ENCODE measurements at places on chromosomes 1 and 21.

DNA sequence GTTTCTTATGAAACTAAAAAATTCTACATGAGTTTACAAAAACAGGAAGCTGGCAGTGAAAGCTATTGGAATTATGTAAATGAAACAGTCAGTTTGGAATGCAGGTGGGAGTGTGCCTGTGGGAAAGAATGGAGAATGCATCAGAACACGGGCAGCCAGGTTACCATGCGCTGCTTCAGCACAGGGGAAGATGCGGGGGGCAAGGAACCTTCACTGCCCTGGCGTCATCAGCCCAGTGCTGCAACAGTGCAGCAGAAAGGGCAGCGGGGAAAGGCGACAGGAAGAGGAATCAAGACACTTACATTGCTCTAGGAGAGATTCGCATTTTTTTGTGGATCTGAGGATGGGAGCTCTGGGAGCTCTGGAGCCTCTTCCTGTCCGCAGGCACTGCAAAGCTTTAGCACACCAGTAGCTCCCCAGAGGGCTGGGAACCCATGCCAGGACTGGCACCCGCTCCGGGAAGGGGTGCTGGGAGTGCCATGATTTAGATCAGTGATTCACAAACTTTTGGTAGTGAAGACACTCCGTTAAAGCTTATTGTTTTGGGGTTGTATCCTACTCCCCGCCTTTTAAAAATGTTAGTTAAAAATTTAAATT lies 64.1 kb upstream of the WDR26 start:
- no peak for DNase-seq

DNA sequence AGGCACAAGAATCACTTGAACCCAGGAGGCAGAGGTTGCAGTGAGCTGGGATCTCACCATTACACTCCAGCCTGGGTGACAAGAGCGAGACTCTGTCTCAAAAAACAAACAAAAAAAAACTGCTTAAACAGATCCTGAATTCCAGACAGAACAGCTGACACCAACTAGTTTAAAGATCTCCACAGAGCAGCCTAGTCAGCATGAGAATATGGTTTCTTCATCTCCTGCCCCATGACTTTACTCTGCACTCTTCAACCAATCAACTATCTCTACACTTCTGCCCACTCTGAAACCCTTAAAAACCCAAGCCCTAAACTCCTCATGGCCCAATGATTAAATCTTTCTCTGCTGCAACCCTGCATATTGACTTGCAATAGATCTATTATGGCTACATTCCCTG lies 7.5 kb upstream of the PRRC2C start:
- no peak for DNase-seq

DNA sequence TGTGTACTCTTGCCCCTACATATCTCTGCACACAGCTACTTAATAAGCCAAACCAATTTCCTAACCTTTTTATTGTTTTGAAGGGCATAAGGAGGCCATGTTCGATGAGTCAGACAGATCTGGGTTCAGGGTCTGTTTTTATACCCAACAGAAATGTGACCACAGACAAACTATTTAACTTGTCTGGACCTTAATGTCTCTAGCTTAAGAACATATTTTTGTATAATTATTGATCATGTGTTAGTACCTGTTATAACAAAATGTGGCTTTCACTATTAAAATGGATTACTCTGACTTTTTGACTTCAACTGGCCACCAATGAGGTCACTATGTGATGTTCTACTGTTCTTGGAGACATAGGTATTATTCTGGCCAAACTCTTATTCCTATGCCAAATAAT lies 507.8 kb upstream of the USP24 start:
- no peak for DNase-seq

DNA sequence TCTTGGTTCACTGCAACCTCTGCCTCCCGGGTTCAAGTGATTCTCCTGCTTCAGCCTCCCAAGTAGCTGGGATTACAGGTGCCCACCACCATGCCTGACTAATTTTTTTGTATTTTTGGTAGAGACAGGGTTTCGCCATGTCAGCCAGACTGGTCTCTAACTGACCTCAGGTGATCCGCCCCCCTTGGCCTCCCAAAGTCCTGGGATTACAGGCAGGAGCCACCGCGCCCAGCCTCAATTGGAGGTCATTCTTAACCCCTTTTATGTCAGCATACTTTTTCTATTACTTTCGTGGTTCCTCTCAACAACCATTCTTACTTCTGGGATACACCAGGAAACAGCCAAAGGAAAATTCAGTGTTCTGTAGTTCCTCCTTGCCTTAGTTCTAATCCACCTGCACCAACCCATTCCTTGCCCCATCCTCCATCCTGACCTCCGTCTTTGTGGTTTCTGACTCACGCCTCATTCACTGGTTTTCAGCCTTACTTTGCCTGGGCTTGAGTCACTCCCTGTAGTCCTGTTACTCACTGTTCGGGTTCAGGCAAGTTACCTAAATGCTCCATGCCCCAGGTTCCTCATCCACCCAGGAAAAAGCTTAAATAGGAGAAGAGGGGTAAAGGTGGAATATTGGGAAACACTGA lies 12.9 kb upstream of the BCL10 start:
- peak; percentile 41 for DNase-seq

DNA sequence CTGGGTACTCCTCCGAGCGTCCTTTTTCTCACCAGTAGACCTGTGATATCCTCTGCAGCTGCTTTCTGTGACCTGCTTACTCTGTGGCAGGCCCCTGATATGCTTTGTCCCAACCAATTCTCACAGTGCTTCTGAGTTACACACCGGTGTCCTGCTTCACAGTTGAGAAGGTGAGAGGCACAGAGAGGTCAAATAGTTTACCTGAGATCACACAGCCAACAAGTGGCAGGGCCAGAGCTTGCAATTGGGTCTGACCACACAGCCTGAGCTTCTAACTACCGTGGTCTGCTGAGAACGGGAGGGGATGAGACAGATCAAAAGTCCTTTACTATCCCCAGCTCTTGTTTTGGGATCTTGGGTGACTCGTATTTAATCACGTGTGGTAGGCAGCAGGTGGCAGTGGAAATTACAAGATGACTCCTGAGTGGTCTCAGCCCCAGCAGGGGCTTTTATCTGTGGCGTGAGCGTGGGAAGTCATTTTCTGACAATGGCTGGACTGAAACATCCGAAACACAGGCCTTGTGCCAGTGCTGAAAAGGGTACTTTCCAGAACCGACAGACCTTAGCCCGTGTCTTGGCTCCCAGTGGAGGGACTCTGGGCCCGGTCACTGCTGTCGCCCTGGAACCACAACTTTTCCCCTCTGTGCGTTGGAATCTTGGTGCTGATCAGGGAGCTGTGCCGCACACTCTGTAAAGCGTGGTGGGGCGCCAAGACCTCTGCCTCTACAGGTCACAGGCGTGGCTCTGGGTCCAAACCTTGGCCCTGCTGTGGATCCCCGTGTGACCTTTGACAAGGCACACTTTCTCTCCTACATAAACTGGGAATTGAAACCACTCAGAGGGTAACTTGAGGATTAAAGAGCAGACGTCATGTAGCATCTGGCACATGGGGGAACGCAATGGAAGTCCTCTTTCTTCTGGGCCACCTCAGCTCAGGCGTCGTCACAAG lies 11.9 kb downstream of the THEMIS2 start:
- no peak for DNase-seq

DNA sequence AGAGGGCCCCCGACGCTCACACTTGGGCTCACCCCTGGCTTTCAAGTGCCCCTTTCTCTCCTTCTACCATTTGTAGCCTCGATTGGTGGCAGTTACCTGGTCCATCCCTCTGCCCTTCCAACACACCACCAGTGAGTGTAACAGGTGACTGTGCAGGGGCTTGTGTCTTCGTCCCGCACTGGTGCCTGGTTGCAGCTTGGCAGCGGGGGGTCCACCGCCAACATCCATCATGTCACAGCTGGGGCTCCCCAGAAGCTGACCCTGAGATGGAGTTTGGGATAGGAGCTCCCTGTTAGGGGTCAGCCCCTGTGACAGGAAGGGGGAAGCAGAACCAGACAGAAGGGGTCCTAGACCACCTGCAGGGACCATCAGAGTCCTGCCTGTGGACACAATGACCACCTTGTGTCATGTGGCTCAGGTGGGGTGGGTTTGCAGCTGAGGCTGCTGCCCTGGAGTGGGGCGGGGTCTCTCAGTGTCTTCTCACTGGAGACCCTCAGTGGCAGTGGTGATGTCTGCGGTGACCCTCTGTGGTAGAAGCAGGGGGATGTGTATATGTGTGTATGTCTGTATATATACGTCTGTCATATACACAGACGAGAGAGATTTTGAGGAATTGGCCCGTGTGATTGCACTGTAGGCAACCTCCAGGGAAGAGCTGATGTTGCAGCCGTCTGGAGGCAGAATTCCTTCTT lies 3.6 kb upstream of the CALML6 start:
- DNase-seq = no peak

DNA sequence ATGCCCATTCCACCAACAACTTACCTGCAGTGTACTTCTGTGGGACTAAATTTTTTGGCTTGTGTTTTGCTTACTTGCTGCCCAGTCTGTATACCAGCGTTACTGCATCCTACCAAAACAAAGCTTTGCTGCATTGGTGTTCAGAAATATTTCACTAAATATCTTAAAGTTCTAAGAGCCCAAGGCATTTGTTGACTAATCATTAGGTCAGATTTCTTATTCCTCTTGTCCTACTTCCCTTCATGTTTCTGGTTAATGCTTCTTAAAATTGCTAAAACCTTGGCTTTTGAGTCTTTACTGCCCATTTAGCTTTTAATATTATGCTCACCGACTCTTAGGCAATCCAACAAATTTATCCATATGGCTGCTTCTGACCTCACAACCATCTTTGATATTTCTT lies 161.8 kb downstream of the DPYD start:
- DNase-seq = no peak

DNA sequence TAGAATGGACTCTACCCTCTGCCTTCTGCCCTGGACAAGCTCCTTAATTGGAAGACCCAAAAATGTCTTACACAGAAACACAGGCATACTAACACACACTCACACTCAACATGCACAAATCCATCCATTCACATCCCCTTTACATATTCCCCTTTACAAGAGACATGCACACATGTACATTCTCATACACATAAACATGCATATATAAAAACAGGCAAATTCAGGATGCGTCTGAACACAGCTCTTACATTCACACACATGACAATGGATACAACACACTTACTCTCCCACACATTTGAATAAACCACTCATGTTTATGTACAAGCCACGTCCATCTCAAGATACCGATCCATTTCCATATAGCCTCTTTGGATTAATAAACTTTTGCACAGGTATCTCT lies 84.4 kb downstream of the HMGB4 start:
- DNase-seq = no peak

- DNase-seq = no peak
Measured at GRCh38 chr21:43995521-43996105, 16.5 kb upstream of the TRAPPC10 start.

DNA sequence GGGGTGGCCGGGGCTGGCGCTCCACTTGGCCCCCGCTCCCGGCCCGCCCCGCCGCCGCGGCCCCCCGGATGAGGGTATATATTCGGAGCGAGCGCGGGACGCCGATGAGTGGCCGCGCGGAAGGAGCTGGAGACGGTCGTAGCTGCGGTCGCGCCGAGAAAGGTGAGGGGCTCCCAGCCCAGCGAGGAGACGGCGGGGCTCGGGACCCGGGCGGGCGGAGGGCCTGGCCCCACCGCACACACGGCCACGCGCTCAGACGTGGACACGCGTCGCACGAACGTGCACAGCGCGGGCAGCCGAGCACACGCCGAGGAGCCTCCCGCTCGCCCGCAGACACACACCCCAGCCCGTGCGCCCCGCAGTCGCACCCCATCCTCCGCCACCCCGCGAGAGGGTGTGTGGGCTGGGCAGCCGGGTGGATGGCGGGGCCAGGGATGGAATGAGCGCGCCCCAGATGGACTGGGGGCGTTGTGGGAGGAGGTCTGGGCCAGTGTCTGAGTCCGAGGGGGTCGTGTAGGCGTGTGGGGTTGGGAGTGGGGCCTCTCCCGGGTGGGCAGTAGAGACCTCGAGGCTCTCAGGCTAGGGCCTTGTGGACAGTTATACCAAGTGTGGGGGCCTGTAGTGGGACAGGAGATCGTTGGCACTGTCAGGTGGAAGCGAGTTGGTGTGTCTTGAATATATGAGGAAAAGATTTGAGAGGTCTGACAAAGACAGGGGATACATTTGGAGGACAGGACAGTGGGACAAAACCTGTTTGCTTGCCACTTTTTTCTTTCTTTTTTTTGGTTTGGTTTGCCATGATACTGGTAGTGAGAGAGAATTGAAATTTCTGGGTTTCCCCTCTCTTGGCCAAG lies at the start of gene UAP1:
UAP1 (plus strand) TSS at position 107 of the 854 bp plus-strand sequence. CDS start 4,347 bp downstream, outside the sequence.
- peak; percentile 9 for DNase-seq

DNA sequence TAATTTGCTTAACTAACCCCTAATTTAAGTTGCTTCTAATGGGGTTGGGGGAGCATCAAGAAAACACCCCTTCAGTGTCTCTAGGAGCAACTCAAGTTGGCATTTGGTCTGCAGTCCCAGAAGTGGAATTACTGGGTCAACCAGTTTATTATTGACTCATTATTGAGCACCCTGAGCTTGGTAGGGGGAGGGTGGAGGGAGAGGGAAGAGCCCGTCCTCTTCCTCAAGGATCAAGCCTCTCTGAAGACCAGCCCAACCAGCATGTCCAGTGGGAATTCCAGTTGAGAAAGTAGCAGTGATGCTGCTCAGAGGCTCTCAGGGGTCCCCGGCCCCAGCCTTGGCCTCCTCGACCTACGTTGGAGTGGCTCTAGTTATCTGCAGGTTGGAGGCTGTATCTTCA lies 2.1 kb upstream of the PLA2G2F start:
- no peak for DNase-seq

DNA sequence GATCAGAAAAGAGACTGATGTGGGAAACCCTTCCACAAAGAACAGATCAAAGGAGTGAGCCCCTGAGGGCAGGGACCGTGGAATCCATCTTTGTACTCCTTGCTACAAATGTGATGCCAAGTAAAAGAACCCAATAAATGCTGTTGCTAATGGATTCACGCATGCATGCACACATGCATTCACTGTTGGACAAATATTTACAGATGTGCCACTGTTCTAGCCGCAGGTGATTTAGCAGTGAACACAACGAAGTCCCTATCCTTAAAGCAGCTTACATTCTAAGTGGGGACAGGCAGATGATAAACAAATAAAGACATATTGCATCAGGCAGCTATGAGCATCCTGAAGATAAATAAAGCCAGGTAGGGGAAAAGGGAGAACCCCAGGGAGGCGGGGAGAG lies 67.8 kb downstream of the ITPKB start:
- no peak for DNase-seq

GRCh38 chr1:222736470-222736869 lies 532 bp upstream of the FAM177B start:
- no peak for DNase-seq

DNA sequence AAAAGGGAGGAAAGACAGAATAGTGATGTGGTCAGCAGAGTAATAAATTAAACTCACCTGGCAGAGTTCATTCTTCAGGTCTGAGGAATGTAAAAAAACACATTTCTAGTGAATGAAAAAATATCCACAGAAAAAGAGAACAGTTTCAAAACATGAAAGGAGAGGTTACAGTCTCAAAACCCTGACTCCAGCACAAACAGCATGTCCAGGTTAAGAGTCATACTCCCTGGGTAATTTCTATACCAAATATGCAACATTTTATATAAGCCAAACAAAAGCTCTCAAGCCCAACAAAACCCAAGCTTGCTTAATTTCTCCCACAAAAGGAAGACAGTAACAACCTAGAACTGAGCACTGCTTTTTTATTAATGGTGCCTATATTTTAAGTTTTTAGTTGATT lies 173.0 kb downstream of the NTMT2 start:
- no peak for DNase-seq

- DNase-seq = no peak
Measured at GRCh38 chr1:46612937-46613660, 3.5 kb downstream of the MOB3C start.

GRCh38 chr1:192889082-192889481 lies 80.2 kb downstream of the RGS2 start:
- DNase-seq = no peak

GRCh38 chr1:198612471-198613260 lies 26.2 kb upstream of the PTPRC start:
- peak; percentile 39 for DNase-seq

GRCh38 chr1:182317611-182318161 lies 73.9 kb downstream of the GLUL start:
- no peak for DNase-seq
